ENCODE measurements at places on chromosomes 13 and 19.
A peak's percentile ranks its signal among the peaks of the same experiment; 100 is the strongest.

- no peak for DNase-seq
These were observed 9.1 kb downstream of the ZMYM2 start for GRCh38 chr13:19967621-19968020.

DNA sequence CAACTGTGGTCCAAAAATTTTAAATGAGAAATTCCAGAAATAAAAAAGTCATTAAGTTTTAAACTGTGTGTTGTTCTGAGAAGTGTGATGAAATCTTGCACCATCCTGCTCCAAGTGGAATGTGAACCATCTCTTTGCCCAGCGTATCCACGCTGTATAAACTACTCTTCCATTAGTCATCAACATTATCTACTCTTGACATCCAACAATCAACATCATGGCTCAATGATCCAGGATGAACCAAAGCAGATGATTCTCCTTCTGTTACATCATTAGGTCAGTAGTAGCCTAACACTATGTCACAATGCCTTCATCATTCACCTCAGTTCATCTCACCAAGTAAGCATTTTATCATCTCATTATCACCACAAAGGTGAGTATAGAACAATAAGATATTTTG, 55.3 kb downstream of the SUCLA2 start:
- peak; percentile 69 for DNase-seq

- no peak for DNase-seq
These were observed 37.6 kb upstream of the MAB21L1 start for GRCh38 chr13:35514061-35514477.

- DNase-seq, result peak; percentile 91
These were observed 27.7 kb downstream of the STK24 start for GRCh38 chr13:98549006-98549727.

GRCh38 chr13:41099986-41100385, 32.6 kb downstream of the KBTBD6 start:
- no peak for DNase-seq

GRCh38 chr19:7904074-7905020, 670 bp downstream of the MAP2K7 start:
- no peak for DNase-seq

GRCh38 chr13:94057618-94058186, 421.8 kb downstream of the DCT start:
- DNase-seq, result no peak

DNA sequence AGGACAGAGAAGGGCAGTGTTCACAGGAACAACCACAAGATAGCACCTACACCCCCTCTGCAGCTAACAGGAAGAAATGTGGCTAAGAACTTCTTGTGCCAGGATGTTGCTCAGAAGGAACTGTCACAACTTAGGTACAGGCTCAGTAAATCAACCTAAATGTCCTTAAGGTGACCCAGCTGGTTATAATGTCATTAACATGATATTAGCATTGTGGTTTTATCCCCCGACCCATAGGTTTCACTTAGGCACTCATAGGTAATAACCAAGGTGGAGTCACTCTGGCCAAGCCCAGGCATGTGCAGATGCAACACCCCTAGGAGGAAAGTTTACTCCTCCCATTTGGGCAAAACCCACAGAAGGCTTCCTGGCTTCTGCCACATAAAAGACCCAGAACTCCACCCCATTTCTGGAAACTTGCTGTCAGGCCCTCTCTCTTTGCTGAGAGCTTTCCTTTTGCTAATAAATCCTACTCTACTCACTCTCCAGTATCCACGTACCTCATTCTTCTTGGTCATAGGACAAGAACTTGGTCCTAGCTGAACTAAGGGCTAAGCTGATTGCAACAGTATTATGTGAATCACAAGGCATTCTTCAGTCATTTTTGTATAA, 951.3 kb downstream of the SLITRK5 start:
- DNase-seq, result no peak

- no peak for DNase-seq
These were observed 1.9 kb downstream of the ZC3H4 start for GRCh38 chr19:47111682-47112165.

DNA sequence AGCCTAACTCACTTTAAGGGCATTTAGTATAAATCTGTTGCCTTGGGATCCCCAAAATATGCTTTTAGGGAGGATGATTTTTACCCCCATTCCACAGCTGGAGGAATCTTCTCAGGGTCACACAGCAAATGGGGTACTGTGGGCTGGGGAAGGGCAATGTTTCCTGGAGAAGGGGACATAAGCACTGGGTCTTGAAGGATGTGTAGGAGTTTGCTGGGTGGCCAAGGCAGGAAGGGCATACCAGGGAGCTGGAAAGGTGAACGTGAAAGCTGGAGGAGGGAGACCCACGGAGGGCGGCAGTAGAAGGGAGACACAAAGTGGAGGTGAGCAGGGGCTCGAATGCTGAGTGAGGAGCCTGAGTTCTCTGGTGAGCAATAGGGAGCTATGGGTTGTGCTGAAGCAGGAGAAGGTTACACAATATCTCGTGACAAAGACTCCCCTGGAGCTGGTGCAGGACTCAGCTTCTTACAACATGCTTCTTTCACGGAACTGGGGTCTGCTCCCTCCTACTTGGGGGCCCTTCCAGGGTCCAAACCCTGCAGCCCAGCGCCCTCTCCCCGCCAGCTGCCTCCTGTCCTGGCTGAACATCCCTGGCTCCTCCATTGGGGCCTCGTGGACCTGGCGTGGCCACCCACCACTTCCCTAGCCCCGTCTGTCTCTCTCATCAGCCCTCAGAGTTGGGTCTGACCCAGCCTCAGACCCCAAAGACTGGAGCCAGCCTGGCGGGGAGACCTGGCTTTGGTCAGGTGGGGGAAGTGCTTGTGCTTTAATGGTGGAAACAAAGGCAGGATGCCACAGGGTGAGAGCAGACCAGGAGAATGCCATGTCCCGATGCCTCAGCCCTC, 11.1 kb downstream of the CILP2 start:
- DNase-seq, result no peak

DNA sequence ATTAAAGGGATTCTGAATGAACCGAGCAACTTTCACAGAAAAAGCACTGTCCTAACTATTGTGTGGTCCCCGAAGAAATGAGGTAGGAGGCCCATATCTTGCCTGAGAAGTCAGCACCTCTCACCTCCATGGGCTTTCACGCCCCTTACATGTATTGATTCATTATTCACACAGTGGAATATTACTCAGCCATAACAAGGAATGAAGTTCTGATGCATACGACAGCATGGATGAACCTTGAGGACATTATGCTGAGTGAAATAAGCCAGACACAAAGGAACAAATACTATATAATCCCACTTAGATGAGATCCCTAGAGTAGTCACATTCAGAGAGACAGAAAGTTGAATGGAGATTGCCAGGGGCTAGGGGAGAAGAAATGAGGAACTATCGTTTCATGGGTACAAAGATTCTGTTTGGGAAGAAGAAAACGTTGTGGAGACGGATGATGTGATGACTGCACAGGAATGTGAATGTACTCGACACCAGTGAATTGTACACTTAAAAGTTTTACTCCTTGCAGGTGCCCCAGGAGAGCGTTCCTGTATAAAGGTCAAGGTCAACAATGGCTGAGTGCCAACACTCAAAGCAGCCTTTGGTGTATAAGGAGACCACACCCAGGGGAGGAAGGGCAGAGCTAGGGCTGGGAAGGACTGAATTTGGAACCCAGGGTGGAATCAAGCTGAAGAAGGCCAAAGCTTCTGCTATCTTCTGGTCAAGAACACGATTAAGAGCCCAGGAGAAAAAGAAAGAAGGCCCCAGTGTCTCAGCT, 22.5 kb downstream of the ZIC5 start:
- no peak for DNase-seq

DNA sequence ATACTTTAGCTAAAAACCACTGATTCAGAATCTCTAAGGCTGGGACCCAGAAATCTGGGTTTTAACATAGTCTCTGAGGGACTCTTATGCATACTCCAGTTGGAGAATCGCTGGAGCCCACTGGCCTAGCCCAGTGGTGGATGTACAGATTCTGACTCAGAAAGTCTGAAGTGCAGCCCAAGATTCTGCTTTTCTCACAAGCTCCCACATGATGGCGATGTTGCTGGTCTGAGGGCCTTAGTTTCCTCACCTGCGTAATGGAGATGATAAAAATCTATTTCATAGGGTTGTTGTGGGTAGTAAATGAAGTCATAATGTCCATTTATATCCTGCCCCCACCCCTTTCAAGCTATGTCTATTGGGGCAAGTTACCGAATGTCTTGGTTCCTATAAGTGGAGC, 7.7 kb upstream of the CDADC1 start:
- peak; percentile 30 for DNase-seq

GRCh38 chr13:89862691-89863036, 1484.8 kb upstream of the MIR17HG start:
- no peak for DNase-seq

DNA sequence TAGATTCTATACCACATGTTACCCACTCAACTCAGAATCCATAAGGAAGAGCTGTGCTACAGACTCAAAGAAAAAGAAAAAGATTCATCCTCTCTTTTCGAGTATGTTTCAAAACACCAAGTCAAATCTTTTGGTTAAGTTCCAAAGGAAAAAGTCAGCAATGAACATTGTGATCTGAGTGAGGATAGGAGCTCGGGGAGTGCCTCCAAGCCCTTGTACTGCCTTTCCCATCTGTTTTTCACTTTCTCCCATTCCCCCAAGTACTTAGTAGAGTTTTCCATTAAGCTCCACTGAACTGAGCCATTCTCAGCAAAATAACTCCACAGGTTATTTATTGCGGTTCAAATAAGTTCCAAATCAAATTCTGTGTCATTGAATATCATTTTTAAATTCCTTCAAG, 47.7 kb upstream of the MAB21L1 start:
- peak; percentile 3 for DNase-seq

- peak; percentile 8 for DNase-seq
These were observed 437.7 kb downstream of the IRS2 start for GRCh38 chr13:109348519-109349258.

DNA sequence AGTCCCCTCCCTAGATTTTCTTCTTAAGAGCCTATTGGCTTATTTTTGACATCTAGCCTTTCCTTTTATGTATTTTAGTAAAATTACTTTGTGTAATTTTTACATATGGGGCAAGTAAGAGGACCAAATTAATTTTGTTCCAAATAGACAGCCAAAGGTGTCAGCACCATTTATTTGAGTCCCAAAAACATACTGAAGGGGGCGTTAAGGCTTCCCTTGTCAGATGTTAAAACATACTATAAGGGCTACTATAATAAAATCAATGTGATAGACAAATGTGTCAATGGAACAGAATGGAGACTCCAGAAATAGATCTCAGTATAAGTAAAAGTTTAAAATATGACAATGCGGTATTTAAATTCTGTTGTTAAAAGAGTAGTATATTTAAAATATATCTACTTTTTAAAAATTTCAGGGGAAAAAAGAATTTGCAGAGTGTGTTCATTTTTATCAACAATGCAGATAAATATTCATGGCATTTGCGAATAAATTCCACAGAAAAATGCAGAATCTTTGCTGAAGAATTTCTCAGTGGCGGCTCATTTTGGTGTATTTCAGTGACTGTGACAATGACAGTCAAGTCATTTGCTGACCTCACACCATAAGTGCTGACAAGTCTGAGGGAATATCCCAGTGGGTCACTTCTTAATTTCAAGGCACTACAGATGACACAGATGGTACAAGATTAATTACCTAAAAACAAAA, 133.7 kb downstream of the MTUS2 start:
- DNase-seq, result no peak

- DNase-seq, result no peak
These were observed 243.9 kb upstream of the SPRY2 start for GRCh38 chr13:80584785-80585184.

DNA sequence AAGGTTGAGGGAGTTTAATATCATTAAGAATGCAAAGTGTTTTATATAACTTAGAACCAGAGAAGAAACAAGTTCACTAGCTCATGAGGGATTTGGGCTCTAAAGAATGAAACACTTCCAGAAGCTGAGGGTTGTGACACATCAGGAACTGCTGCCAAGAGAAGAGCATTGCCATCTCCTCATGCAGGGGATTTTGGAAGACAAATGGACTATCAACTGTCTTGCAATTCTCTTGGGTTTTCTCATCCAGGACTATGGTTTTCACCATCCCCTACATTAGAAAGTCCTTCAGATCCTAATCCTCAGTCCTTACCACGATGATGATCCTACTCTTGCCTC, 59.7 kb upstream of the KL start:
- DNase-seq, result no peak

DNA sequence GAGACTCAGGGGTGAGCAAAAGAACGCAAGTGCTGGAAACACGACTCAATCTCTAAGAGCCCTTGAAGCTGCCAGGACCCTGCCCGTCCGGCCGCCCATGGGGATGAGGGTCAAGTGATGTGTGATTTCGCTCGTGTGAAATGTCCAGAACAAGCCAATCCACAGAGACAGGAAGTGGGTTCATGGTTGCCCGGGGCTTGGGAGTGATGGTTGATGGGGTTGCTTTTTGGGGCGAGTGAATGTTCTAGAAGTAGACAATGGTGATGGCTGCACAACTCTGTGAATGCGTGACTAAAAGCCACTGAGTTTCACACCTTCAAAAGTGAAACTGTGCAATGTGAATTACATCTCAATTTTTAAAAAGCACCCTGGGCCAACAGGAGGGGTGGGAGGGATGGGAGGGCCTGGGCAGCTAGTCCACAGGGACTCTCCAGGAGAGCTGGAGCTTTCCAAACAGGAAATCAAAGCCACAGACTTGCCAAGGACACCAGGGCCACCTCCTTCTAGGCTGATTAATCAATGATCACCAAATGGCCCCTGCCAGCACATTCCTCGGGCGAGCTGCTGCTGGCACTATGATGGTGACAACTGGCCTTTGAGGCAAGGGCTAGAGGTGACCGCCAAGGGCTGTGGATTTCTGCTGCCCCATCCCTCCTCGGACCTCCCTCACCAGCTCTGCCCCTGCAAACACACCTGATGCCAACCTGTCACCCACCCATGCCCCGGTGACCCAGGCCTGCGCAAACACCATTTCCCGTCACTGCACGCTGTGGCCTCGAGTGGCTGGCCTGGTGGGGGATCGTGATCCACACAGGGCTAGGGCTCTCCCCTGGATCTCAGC, 14.0 kb downstream of the DPP9 start:
- peak; percentile 20 for DNase-seq

- DNase-seq, result no peak
These were observed 1.3 kb downstream of the GADD45B start for GRCh38 chr19:2477141-2477710.

- no peak for DNase-seq
These were observed 93.4 kb upstream of the KLF12 start for GRCh38 chr13:74227476-74228158.

- DNase-seq, result no peak
These were observed 34.5 kb upstream of the UQCRFS1 start for GRCh38 chr19:29247471-29247870.
